ENCODE measurements at places on chromosomes 4 and X. TPM values are rescaled to one million over a fixed set of nuclear protein-coding genes. Genes with fewer than 3 reads are reported as not detected.

ASB11 gene
- not detected for total RNA-seq

GRCh38 chr4:129561886-129562671 is 466.1 kb downstream of the C4orf33 start:
- no peaks in the 10 kb centered on the region for H3K4me1 ChIP-seq
- no peaks in the 10 kb centered on the region for H3K27me3 ChIP-seq
- H3K4me3 ChIP-seq = no peak overlapping the region
- no peak overlapping the region for H3K27ac ChIP-seq
- H3K36me3 ChIP-seq = no peaks in the 10 kb centered on the region
- DNase-seq = no peak

BCORL1 gene
- 4.5 TPM for total RNA-seq

DNA sequence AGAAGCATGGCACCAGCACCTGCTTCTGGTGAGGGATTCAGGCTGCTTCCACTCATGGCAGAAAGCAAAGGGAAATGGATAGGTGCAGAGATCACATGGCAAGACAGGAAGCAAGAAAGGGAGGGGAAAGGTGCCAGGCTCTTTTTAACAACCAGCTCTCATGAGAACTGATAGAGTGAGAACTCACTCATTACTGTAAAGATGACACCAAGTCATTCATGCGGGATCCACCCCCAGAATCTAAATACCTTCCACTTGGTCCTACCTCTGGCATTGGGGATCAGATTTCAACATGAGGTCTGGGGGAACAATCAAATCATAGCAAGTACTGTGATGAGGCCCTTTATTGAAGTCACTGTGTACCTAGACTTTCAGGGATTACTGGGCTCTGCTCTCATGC is 72.0 kb upstream of the PRDM5 start:
- no peaks in the 10 kb centered on the region for H3K36me3 ChIP-seq

CPLX1 gene
- total RNA-seq = 0.16 TPM

DNA sequence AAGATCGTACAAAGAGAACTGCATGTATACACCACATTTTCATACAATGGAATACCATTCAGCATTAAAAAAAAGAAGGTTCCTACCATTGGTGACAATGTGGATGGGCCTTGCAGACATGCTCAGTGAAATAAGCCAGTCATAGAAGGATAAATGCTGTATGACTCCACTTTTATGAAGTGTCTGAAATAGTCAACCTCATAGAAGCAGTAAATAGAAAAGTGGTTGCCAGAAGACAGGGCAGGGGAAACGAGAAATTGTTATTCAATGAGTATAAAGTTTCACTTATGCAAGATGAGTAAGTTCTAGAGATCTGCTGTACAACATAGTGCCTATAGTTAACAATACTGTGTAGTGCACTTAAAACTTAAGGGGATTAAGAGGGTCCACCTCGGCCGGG is 257.5 kb upstream of the FTHL17 start:
- no peaks in the 10 kb centered on the region for H3K36me3 ChIP-seq
- no peaks in the 10 kb centered on the region for H3K27me3 ChIP-seq
- no peak for DNase-seq
- H3K4me3 ChIP-seq = no peak overlapping the region
- no peaks in the 10 kb centered on the region for H3K4me1 ChIP-seq

GRCh38 chrX:153648358-153649177 is 1.6 kb downstream of the DUSP9 start:
- H3K4me3 ChIP-seq = no peak overlapping the region
- no peak for DNase-seq
- no peaks in the 10 kb centered on the region for H3K36me3 ChIP-seq
- no peak overlapping the region for H3K27ac ChIP-seq

DNA sequence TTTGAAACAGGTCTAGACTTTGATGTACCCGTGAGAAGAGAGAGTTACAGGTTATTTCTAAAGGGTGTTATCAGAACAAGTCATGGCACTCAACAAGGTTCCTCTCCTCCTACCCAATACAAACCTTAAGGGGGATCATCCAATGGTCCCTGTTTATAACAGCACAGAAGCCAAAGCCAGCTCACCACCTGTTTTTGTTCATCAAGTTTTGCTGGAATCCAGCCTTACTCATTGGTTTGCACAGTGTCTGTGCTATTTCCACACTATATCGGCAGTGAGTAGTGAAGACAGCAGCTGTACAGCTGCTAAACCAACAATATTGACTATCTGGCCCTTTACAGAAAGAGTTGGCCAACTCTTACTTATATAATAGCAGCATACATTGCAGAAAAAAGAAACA is 262.1 kb upstream of the STS start:
- no peak overlapping the region for H3K4me3 ChIP-seq
- no peaks in the 10 kb centered on the region for H3K27me3 ChIP-seq
- no peak for DNase-seq
- H3K27ac ChIP-seq = no peak overlapping the region

GRCh38 chr4:5776510-5776909 is 65.5 kb downstream of the EVC start:
- no peak overlapping the region for H3K4me3 ChIP-seq
- no peaks in the 10 kb centered on the region for H3K4me1 ChIP-seq
- H3K27ac ChIP-seq = no peak overlapping the region
- H3K27me3 ChIP-seq = no peaks in the 10 kb centered on the region

GRCh38 chrX:24619647-24620046 is 27.5 kb downstream of the PCYT1B start:
- H3K36me3 ChIP-seq = no peaks in the 10 kb centered on the region
- no peak overlapping the region for H3K27ac ChIP-seq
- no peak overlapping the region for H3K4me3 ChIP-seq
- H3K27me3 ChIP-seq = peaks cover 11% of the 10 kb centered on the region
- no peak for DNase-seq

DNA sequence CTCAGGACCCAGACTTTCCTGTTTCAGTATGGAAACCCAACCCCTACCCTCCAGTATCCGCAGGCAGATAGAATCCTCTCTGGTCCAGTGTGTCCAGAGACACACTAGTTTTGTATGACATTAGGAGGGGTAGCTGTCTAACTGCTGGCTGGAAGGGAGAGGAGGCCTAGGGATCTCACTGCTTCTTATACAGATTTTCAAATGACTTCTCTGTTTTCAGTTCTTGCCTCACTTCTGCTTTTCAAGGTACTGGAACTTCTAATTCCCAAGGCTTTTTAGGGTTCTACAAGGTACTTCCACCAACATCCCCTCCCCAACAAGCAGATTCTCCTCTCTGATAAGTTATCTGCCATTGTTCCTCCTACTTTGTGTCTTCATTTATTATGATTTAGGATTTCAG is 6.1 kb downstream of the SGCB start:
- peaks cover 5% of the 10 kb centered on the region for H3K36me3 ChIP-seq
- DNase-seq = no peak
- no peak overlapping the region for H3K27ac ChIP-seq
- no peaks in the 10 kb centered on the region for H3K27me3 ChIP-seq
- no peaks in the 10 kb centered on the region for H3K4me1 ChIP-seq

Measured in breast epithelium (tissue), 4 donors.